ENCODE measurements at places on chromosomes 1 and 21.

GRCh38 chr1:15684468-15685291 is 560 bp downstream of the PLEKHM2 start:
- peak; percentile 47 for DNase-seq

GRCh38 chr21:28480470-28480869 is 512.2 kb downstream of the LTN1 start:
- no peak for DNase-seq

DNA sequence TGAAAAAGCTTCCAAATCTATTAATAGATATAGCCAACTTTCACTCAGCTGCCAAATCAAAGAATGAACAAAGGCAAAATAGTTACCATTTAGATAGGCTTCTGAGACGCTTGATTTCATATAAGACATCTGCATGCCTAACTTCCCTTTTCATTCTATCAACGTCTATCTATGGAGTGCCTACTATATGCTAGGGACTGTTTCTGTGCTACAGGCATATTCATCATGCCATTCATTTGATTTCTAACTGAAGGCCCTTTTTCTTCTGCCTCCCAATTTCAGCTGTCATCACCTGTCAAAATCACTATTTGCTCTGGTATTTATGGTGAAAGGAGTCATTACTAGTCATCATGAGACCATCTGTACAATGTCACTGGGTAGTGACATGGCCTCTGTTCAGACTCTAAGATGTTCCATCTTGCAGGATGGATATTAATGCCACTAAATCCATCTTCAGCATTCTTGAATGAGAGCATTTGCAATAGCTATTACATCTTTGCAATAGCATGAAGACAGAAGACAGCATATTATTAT is 4.3 kb upstream of the KRTAP13-1 start:
- DNase-seq, result no peak

- DNase-seq, result no peak
These were observed 125.4 kb downstream of the TBX15 start for GRCh38 chr1:118862755-118863154.

- DNase-seq, result no peak
These were observed 13.3 kb downstream of the PLPPR5 start for GRCh38 chr1:98991127-98992012.

DNA sequence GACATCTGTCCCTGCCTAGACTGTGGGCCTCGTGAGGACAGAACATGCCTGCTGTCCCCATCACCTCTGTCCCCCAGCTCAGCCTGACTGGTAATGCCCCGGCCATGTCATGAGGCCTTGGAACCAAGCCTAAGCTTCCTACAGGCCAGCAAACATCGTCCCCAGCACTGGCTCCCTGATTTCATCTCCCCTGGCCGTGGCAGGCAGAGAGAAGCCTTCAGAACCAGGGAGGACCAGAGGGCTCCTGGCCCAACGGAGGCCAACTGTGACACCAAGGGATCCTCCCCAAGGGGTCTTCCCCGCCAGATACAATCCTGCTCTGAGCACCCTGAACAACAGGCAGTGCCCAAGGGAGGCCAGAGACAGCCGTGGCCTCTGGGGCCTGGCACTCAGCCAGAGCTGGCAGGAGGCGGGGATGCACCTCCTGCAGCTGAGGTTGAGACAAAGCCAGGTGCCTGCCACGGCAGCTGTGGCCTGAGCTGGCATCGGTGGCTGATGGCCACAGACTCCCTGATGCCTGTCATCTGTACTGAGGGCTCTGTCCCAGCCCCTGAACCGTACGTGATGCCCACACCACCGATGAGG is 9.9 kb upstream of the NPHP4 start:
- DNase-seq, result no peak

GRCh38 chr1:213095467-213095866 is 44.4 kb downstream of the RPS6KC1 start:
- DNase-seq, result no peak

- no peak for DNase-seq
These were observed 8.1 kb downstream of the RHOU start for GRCh38 chr1:228743405-228743804.

DNA sequence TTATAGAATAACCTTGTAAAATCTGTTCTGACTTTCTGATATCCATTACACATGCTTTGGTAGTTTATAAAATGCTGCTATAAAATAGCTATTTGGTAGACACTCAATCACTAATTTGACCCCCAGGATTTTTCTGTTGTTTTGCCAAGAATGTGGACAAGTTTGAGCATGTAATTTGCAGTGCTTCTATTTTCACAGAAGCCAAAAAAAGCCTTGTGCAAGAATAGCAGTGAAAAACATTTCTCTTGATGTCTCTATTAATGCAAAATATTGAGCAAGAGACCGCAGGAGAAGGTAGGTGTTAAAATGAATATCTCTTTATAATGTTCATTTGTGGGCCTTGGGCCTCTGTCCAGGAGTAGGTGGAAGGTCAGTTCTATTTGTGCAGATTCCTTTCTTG is 22.5 kb downstream of the MAP3K7CL start:
- DNase-seq, result no peak

- DNase-seq, result peak; percentile 50
These were observed 4.1 kb downstream of the ZC3H12A start for GRCh38 chr1:37478451-37478881.

- no peak for DNase-seq
These were observed 4.4 kb downstream of the JTB start for GRCh38 chr1:153973071-153973470.
